ENCODE measurements at places on chromosomes 7 and 10.

DNA sequence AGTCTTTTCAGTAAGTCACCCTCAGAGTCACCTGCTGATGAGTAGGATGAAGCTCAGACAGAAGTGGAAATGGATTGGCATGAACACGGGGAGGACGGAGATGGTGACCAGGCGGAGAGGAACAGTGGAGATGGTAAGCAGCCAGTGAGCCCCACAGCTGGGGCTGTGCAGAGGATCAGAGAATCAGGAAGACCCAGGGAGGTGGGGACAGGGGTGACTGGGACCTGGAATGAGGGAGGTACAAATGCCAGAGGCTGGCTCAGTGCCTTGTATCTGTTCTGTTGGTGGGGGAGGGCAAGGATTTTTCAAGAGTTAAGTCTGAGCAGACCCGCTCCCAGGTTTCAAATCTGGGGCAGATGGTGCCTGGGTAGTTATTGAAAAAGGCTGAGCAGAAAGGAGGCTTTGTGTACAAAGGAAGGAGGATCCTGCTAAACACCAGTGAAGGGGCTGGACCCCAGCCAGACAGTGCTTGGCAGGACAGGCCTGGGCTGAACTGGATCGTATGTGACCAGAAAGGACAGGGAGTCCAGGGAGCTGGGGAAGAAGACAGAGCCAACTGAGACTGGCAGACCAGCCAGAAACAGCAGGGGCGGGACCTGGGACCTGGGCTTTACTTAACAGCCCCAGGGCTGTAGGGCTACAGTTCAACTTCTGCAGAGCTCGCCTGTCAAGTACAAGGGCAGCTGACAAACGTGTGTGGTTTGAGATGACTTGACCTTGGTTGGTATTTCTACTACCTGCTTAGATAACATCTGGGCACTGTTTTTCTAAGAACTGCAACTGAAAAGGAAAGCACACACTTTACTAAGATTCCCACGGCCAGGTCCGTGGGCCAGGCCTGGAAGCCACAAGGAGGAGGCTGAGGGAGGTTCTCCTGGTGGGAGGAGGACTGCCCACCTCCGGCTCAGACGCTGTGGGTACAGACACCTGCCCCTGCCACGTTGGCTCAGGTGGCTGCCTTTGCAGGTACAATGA, 13.2 kb upstream of the FRMPD2 start:
- no peak for DNase-seq

DNA sequence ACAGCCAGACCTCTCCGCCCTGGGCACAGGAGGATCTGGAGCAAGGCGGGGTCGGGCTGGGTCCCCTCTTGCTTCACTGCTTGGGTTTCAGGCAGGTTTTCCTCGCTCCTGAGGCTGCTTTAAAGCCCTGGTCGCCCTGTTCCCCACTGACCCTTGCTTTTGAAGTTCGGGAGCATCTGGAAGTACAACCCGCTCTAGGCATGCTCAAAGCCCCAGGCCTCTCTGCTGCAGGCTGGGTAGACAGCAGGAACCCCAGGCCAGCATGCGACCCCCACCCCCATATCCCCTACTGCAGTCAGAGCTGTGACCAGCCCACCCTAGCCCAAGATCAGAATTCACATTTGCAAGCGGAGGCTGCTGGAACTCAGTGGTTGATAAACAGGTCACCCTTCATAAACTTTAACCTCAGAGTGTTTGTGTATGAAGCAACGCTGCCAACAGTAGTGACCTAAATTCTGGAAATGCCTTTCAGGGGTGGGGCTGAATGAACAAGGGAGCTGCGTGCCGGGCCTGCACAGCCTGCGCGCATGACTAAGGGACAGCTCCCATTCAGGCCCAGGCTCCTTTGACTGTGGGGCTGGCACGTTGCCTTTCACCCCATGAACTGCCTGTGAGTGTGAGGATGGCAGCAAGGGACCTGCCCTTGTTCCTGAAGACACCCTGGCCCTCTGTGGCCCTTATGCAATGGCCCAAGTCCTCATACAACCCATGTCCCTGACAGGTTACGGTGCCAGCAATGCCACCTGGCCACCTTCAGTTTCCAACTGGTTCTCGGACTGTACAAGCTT, 52.5 kb downstream of the PROSER2 start:
- peak; percentile 87 for DNase-seq

- no peak for DNase-seq
Measured at GRCh38 chr10:36669615-36670352, 455.6 kb upstream of the ANKRD30A start.

GRCh38 chr10:99375426-99375825, 46.3 kb downstream of the CNNM1 start:
- DNase-seq, result no peak

DNA sequence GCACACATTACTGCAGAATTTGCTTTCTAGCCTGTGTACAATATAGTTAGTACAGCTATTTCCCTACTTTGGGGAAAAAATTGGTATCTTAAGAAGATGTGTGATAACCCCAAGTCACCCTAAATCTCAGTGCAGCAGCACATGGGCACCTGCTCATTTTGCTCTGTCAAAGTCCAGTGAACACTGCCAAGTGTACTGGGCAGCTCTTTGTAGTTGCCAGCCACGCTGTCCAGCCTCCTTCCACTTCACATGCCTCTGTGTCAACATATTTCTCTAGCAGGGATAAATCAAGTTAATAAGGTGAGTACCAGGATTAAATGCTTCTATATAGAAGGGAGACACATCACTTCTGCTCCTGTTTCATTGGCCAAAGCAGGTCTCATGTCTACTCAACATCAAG, 87.1 kb upstream of the CDC14C start:
- no peak for DNase-seq

- peak; percentile 41 for DNase-seq
Measured at GRCh38 chr7:115289971-115290370, 368.1 kb downstream of the MDFIC start.

DNA sequence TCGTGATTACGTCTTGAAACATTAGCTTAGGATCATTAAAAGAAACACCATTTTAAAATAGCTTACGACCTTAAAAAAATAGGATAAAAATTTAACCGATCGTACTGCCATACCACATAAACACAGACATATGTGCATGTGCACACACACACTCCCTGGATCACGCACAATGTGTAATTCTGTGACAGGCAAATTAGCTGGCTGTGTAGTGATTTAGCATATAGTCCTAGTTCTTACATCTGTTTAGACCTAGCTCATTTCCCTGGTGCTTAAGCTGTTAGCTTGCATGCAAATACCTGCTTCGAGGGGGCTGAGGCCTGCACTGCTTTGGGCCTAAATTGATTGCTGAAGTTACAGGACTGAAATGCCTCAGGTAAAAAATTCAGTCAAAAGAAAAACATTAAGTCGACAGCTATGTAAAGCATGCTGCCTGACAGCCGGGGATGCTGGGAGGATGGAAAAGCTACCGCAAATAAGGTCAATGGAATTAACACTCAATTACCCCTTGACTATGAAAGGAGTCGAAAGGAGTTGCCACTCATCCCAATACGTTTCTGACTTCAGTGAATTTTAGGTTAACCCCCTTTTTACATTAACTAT, 267.1 kb upstream of the FZD8 start:
- DNase-seq, result no peak

DNA sequence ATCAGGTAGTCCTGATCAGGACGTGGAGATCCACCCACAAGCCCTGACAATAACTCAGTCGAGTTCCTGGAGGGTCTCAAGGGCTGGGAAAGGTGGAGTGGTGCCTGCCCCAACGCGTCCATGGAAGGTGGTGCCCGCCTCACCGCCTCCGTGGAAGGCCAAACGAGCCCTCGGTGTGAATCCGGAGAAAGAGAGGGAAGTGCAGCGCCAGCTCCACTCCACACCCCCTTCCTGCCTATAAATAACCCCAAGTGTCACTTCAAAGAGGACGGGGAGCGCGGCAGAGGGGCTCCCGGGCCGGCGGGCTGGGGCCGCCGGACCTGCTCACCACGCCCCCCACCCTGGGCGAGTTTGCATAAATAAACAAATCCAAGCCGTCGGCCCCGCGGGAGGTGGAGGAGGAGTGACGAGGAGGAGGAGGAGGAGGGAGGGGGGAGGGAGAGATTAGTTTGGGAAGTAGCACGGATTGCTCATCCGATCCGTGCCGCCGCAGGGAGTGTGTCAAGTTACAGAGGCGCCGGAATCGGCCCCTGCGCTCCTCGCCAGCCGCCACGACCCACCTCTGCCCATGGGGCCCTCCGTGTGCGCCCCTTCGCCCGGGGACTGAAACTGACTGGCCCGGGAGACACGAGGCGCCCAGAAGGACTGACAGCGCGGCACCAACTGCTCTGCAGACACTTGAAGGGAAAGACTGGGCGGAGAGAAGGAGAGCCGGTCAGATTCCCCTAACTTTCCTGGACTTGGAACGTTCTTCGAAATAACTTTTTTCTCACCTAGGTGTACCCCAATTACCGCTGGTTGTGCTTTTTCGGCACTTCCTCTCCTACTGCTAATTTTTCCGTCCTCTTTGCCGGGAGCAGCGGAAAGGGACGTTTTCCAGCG, at the start of gene COL13A1:
Gene COL13A1, plus strand, starts transcription at position 473 of the 882 bp plus-strand sequence. CDS start 518 bp downstream, outside the sequence.
- peak; percentile 75 for DNase-seq

- no peak for DNase-seq
Measured at GRCh38 chr7:144670218-144670617, 165.6 kb downstream of the TPK1 start.

DNA sequence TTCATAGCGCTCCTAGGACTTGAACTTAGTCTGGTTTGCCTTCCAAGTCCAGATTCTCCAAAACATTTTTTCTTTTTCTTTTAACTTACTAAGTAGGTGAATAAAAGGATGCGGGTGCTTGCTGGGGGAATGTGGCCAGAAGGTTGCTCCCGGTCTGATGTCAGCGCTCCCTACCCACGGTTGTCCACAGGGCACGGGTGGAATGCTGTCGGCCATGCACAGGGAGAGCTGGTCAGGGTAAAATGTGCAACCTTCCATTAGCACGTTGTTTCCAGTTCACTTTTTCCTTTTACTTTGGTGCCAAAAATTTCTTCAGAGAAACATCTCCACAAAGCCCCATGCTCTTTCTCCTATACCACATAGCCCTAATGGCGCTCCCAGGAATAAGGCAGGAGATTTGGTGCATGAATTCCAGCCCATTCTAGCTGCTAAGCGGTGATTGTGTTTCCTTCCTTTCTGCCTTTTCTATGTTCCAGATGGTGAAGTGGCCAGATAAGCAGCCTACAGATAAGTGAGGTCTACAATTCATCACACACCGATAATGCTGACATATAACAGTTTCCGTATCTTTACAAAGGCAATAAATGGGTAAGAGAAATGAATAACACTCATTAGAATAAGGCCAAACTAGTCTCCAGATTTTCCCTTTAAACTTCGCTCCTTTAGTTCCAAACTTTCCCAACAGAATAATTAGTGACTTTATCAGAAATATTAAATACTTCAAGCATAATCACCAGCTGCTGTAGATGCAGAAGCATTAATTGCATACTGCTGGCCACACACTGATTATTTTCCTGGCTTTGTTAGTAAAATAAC, 138.3 kb upstream of the FGFR2 start:
- no peak for DNase-seq

DNA sequence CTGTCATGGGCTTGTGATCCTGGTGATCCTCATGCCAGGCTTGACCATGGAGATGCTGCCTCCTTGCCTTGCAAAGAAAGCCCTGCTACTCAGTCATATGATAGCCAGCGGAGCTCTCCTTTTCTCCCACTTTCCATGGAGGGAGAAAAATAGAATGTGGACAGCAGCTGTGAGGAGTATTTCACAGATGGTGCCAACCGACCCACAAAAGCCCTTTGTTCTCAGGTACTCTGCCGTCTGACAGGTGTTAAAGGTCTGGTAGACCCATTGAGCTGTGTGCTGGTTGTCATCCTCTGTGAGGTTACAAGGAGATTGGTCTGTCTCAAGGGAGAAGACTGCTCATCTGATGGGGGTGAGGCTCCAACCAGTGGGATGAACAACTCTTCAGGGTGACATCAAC, 29.5 kb upstream of the COBL start:
- no peak for DNase-seq

- no peak for DNase-seq
Measured at GRCh38 chr10:9986786-9987185, 1030.9 kb upstream of the CELF2 start.

GRCh38 chr7:117816727-117817126, 56.5 kb downstream of the CTTNBP2 start:
- peak; percentile 74 for DNase-seq

DNA sequence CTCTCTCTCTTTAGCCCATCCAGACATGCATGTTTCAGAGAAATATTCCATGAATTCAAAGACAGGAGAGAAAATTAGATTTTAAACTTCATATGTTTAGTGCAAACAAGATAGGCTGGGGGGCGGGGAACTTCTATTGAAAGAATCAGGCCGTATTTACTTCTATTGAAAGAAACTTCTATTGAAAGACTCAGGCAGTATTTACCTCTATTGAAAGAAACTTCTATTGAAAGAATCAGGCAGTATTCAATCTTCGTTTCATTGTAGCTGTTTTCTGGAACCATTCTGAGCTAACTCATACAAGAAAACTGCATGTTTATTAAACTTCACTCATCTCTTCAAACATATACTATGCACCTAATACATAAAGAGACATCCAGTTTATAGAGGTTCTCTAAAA, 123.1 kb downstream of the TYW1B start:
- DNase-seq, result no peak

- no peak for DNase-seq
Measured at GRCh38 chr10:1644191-1644711, 93.1 kb downstream of the ADARB2 start.

GRCh38 chr7:30888747-30889146, 22.9 kb upstream of the AQP1 start:
- peak; percentile 86 for DNase-seq

- no peak for DNase-seq
Measured at GRCh38 chr7:6294839-6295238, 22.4 kb upstream of the CYTH3 start.

DNA sequence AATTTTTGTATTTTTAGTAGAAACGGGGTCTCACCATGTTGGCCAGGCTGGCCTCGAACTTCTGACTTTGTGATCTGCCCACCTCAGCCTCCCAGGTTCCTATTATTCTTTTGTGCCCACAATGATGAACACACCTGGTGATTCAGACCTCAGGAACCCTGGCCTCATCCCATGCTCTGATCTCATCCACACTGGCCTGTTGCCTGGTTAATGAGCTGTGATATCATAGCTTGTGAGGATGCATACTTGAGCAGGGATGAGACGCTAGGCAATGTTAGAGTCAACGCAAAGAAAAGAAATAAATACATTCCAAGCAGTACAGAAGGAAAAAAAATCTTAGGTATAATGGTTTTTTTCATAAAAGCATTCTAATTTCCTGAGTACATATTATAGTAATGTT, 82.4 kb upstream of the RNF32 start:
- DNase-seq, result peak; percentile 81

GRCh38 chr10:85532773-85533172, 833.8 kb downstream of the GRID1 start:
- no peak for DNase-seq

- no peak for DNase-seq
Measured at GRCh38 chr10:75356484-75356883, 45.1 kb downstream of the ZNF503 start.
